IPS-NIHi11 (cell line): ENCODE measurements at places on chromosomes 6 and 20.
A peak's percentile ranks its signal among the peaks of the same experiment; 100 is the strongest.

- DNase-seq: peak; percentile 31
Measured at GRCh38 chr6:120056085-120056484, 706.5 kb upstream of the MAN1A1 start.

- DNase-seq: no peak
Measured at GRCh38 chr20:50563133-50563944, 53.2 kb downstream of the PTPN1 start.

- no peak for DNase-seq
Measured at GRCh38 chr20:34624629-34625028, 52.3 kb downstream of the PIGU start.

- DNase-seq: no peak
Measured at GRCh38 chr6:20313051-20313450, 88.6 kb upstream of the E2F3 start.

DNA sequence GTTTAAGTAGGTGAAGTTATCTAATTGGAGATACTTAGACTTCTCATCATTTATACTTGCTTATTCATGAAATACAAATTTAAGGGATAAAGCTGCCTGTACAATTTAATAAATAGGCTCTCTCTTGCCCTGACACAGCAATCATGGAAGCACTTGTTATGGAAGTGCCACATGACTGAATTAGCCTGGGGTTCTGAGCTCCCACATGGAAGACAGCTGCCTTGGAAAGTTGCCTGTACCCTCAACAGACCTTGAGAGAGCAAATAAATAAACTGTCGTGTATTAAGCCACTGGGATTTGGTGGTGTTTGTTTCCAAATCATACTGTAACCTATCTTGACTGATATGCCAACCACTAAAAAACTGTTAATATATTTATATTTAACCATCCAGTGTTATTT is 87.0 kb upstream of the RSPO3 start:
- no peak for DNase-seq

DNA sequence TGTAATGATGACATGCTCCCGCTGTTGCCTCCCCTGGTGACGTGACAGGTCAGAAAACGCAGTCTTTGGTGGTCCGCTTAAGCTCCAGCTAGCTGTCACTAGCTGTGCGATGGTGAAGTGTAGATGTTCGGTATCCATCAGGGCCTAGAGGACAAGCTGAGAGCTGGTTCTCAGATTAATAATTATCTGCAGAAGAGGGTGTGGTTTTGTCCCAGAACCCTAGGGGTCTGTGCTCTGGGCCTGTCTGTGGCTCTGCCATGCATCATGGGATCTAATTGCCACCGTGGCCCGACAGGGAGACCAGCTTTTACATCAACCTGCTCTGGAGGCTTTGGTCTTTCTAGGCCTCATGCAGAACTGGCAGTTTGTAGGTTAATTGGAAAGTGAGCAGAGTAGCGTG is 34.1 kb downstream of the ERMARD start:
- DNase-seq: no peak
